ENCODE measurements at places on chromosomes 16 and 17.

GRCh38 chr17:40552806-40553693 lies 12.2 kb downstream of the CCR7 start:
- peaks cover 31% of the 10 kb centered on the region for H3K4me1 ChIP-seq
- no peak for DNase-seq
- H3K36me3 ChIP-seq, result no peaks in the 10 kb centered on the region
- H3K27ac ChIP-seq, result peak overlapping the region; percentile 58
- H3K4me3 ChIP-seq, result no peak overlapping the region

- no peak overlapping the region for H3K27ac ChIP-seq
- peaks cover 12% of the 10 kb centered on the region for H3K4me1 ChIP-seq
- H3K36me3 ChIP-seq, result no peaks in the 10 kb centered on the region
- H3K4me3 ChIP-seq, result no peak overlapping the region
These were observed 36.2 kb downstream of the ABR start for GRCh38 chr17:1143573-1143972.

- no peak overlapping the region for H3K27ac ChIP-seq
- H3K27me3 ChIP-seq, result no peaks in the 10 kb centered on the region
- H3K4me3 ChIP-seq, result no peak overlapping the region
- H3K4me1 ChIP-seq, result no peaks in the 10 kb centered on the region
These were observed 9.7 kb upstream of the ZC3H7A start for GRCh38 chr16:11806721-11807120.

GRCh38 chr17:65953316-65954147 lies 238.4 kb downstream of the CEP112 start:
- H3K36me3 ChIP-seq, result no peaks in the 10 kb centered on the region
- H3K27ac ChIP-seq, result peak overlapping the region; percentile 66
- no peak overlapping the region for H3K4me3 ChIP-seq
- H3K4me1 ChIP-seq, result no peaks in the 10 kb centered on the region

DNA sequence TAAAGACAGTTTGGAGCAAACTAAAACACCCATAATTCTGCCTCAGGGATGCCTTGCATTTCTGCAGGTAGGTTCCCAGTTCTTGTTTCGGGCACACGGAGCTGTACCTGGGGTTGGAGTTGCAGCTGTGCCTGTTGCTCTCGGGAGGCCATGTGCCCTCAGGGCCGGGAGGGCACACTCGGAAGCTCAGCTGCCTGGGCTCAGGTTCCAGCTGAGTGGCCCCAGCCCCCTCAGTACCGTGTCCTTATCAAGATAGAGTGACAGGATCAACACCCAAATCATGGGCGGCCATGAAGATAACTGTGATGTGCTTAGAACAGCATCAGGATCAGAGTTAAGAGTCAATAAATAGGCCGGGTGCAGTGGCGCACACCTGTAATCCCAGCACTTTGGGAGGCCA lies 107.9 kb downstream of the SNX29 start:
- H3K4me1 ChIP-seq, result no peaks in the 10 kb centered on the region
- H3K27me3 ChIP-seq, result no peaks in the 10 kb centered on the region
- no peaks in the 10 kb centered on the region for H3K36me3 ChIP-seq
- no peak for DNase-seq

GRCh38 chr16:27799896-27800295 lies 250.0 kb downstream of the KATNIP start:
- no peak overlapping the region for H3K4me3 ChIP-seq
- H3K36me3 ChIP-seq, result no peaks in the 10 kb centered on the region

DNA sequence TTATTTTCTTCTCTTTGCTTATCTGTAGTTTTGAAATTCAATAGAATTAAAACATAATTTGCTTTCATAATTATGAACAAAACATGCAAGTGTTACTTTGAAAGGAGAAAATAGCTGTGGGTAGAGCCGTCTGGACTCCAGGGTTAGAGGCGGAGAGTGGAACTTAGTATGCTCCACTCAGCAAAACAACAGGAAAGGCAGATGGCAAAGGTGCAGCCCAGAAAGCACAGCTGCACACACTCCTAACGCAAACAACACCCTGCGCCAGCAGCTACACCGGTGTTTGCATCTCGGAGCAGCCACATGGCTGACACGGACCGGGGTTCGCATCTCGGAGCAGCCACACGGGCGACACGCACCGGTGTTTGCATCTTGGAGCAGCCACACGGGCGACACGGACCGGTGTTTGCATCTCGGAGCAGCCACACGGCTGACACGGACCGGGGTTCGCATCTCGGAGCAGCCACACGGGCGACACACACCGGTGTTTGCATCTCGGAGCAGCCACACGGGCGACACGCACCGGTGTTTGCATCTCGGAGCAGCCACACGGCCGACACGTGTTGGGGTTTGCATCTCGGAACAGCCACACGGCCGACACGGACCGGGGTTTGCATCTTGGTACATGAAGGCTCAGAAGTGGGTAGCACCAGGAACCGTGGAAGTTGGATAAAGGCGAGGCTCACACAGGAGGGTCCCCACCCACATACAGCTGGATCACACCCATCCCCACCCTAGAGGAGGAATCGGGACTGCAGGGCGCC lies 12.2 kb upstream of the CAPN15 start:
- H3K27ac ChIP-seq, result no peak overlapping the region
- no peaks in the 10 kb centered on the region for H3K27me3 ChIP-seq
- H3K36me3 ChIP-seq, result peaks cover 9% of the 10 kb centered on the region
- no peak overlapping the region for H3K4me3 ChIP-seq

DNA sequence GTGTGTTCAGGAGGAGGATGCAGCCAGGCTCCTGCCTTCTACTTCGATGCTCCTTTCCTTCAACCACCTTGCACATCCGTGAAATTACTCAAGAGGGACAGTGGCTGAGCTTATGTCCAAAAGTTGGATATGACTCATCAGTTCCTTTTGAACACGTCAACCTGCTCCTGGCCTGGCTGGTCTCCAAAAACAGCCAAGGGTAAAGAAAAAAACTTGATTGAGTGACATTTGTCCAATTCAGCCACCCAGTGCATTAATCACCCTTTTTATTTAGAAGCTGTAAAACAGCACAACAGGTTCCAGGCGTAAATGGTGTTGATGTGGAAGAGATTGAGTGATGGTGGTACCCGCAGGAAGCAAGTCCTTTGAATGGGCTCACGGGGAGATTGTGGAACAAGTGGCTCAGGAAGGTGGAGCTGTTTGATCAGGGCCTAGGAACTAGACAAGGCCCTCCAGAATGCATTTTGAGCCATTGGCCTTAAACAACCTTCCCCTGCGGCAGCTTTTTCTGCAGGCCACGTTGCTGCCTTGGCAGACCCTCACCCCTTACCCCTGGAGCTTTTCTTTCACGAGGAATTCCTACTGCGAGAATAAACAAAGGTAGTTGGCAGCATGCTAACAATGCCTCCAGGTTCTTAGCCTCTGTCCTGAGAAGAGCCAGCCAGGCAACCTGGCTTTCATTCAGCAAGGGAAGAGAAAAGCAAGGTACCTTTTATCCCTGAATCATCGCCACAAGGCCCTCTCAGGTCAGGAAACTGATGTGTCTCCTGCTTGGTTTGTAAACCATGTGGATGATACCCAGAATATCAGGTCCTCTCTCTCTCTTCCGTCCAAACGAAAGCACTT lies 173.3 kb upstream of the CACNG5 start:
- DNase-seq, result peak; percentile 26
- no peak overlapping the region for H3K27ac ChIP-seq
- no peaks in the 10 kb centered on the region for H3K36me3 ChIP-seq

DNA sequence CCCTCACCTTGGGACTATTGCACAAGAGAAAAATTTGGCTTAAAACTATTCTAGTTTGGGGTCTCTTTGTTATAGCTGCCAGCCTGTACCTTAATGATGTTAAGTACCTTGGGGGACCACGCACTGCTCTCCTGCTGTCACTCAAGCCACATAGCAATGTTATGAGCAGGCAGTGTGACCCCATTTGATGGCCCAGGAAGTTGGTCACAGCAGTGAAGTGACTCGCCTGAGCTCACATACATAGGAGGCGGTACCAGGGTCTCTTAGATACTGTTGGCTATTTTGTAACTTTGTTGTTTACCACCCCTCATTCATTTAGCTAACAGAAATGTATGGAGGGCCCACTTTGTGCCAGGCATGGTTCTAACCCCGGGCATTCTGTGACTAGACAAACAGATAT lies 16.4 kb downstream of the KCNG4 start:
- H3K4me1 ChIP-seq, result no peaks in the 10 kb centered on the region
- no peak for DNase-seq
- H3K27me3 ChIP-seq, result no peaks in the 10 kb centered on the region
- H3K4me3 ChIP-seq, result no peak overlapping the region
- no peak overlapping the region for H3K27ac ChIP-seq
- no peaks in the 10 kb centered on the region for H3K36me3 ChIP-seq

DNA sequence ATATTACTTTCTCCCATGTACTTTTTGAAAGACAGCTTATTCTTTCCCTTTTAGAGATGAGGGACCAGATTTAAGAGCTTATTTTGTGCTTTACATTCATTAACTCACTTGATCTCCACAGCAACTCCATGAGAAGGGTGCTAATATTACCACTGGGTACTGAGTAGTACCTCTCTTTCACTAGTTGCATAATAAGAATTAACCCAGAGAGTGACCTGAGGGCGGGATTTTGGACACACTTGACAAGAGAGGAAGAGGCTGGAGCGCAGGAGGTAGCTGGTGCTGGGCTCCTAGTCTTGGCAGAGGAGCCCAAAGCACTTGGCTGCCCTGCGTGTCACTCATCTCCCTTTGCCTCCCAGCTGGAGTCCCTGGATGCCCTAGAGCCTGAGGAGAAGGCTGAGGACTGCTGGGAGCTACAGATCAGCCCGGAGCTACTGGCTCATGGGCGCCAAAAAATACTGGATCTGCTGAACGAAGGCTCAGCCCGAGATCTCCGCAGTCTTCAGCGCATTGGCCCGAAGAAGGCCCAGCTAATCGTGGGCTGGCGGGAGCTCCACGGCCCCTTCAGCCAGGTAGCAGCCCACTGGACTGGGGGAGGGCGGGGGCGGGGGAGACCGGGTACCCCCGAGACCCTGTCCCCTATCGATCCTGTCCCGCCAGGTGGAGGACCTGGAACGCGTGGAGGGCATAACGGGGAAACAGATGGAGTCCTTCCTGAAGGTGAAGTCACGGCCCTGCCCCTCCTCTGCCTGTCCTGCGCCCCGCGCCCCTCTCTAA lies 1.7 kb upstream of the MAZ start:
- peaks cover 26% of the 10 kb centered on the region for H3K36me3 ChIP-seq
- H3K4me3 ChIP-seq, result peak overlapping the region; percentile 48
- no peaks in the 10 kb centered on the region for H3K27me3 ChIP-seq
- no peak for DNase-seq

- no peaks in the 10 kb centered on the region for H3K36me3 ChIP-seq
- H3K27ac ChIP-seq, result no peak overlapping the region
- no peaks in the 10 kb centered on the region for H3K27me3 ChIP-seq
These were observed 26.5 kb upstream of the AATK start for GRCh38 chr17:81192386-81193050.

- no peak for DNase-seq
- no peaks in the 10 kb centered on the region for H3K36me3 ChIP-seq
- peaks cover 10% of the 10 kb centered on the region for H3K4me1 ChIP-seq
- H3K4me3 ChIP-seq, result no peak overlapping the region
- H3K27ac ChIP-seq, result no peak overlapping the region
These were observed 66.7 kb downstream of the PPM1E start for GRCh38 chr17:58822148-58823050.

- no peak overlapping the region for H3K4me3 ChIP-seq
- no peak overlapping the region for H3K27ac ChIP-seq
- H3K36me3 ChIP-seq, result no peaks in the 10 kb centered on the region
- DNase-seq, result no peak
- H3K4me1 ChIP-seq, result no peaks in the 10 kb centered on the region
- H3K27me3 ChIP-seq, result no peaks in the 10 kb centered on the region
These were observed 6.2 kb upstream of the SLC16A13 start for GRCh38 chr17:7029659-7030058.

DNA sequence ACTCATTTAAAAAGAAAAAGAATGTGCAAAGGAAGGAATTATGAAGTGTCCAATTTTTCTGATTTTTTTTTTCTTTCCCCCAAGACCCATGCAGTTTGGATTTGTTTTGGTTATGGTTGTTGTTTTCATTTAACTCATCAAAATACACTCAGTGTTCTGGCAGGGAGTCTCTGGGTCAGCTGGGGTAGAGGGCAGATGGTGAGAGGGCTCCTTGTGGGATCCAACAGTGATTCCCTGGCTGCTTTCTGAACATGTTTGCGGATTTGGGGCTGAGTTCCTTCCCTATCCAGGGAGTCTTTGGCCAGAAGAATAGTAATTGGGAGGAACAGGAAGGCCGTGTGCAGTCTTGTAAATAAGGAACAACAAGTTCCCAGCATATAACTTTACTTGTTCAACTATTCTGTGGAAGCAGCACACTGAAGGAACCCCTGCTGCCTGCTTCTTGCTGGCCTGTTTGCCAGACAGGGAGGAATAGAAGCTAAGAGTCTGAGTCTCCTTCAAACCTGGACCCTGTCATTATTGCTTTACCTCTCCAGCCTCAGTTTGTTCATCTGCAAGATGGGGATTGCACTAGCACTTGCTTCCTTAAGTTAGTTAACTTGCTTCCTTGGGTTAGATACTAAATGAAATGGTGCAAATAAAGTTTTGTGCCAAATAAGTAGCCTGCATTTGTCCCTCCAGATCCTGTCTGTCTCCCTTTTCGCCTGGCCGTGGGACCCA lies 32.1 kb downstream of the C17orf67 start:
- no peak overlapping the region for H3K27ac ChIP-seq
- H3K27me3 ChIP-seq, result no peaks in the 10 kb centered on the region
- H3K4me3 ChIP-seq, result no peak overlapping the region
- H3K4me1 ChIP-seq, result peaks cover 4% of the 10 kb centered on the region

DNA sequence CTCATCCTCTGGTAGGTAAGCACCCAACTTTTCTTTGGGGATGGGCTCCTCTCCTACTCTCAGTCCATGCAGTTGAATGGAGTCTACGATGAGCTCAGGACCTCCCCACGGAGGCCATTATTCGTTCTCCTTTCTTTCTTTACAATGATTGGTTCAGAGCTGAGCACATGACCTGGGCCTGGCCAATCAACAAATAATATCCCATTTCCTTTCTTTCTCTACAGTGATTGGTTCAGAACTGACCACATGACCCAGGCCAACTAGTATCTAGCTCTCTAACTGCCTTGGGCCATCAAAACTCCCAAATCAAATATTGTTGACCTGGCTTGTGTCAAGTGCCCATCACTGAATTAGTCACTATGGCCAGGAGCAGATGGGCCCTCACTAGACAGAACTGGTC lies 129.2 kb downstream of the USP31 start:
- no peak for DNase-seq
- H3K27ac ChIP-seq, result no peak overlapping the region
- no peaks in the 10 kb centered on the region for H3K4me1 ChIP-seq
- H3K27me3 ChIP-seq, result no peaks in the 10 kb centered on the region
- H3K4me3 ChIP-seq, result no peak overlapping the region
